ENCODE measurements at places on chromosomes 6 and 20.

GRCh38 chr6:112117554-112117953 lies 30.2 kb downstream of the FAM229B start:
- DNase-seq = no peak

DNA sequence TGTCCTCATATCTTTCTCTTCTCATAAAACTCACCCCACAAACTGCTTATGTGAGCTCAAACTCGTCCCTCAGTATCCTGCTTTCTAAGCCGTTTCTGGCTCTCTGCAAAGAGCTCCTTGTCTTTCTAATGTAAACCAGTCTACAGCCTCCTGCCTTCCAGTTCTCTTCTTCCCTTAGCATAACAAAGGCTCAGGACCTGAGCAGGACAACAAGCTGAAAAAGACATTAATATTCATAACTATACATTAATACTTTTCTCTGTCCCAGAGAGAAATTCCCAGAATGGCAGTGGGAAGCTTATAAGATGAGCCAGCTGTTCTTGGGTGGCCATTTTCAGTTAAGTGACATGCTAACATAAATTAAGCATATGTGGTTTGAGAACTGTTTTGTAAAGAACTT lies 207.0 kb upstream of the TCF21 start:
- no peak for DNase-seq

DNA sequence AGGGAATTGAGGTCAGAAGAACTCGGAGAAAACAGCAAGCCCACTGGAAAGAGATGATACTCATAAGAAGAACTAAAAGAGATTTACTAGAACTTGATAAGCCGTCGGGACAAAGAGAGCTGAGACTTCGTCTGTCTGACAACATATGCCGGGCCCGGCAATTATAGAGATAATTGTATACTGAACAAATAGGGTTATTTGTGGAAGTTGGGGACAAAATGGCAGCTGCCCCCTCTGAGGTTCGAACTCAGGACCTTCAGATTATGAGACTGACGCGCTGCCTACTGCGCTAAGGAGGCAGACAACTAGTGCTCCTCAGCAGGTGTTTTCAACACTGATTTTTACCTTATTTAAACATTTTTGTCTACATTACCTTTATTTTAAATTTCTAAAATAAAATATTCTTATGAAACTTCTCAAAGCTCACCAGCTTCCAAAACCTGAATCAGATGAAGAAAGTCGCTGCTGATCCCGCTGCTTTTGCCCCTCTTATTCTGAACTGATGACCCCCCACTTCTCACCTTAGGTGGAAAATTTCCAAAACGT lies 29.3 kb upstream of the TRIM27 start:
- no peak for DNase-seq

- DNase-seq = no peak
Observed at GRCh38 chr6:31336896-31337496, 20.0 kb downstream of the HLA-B start.

DNA sequence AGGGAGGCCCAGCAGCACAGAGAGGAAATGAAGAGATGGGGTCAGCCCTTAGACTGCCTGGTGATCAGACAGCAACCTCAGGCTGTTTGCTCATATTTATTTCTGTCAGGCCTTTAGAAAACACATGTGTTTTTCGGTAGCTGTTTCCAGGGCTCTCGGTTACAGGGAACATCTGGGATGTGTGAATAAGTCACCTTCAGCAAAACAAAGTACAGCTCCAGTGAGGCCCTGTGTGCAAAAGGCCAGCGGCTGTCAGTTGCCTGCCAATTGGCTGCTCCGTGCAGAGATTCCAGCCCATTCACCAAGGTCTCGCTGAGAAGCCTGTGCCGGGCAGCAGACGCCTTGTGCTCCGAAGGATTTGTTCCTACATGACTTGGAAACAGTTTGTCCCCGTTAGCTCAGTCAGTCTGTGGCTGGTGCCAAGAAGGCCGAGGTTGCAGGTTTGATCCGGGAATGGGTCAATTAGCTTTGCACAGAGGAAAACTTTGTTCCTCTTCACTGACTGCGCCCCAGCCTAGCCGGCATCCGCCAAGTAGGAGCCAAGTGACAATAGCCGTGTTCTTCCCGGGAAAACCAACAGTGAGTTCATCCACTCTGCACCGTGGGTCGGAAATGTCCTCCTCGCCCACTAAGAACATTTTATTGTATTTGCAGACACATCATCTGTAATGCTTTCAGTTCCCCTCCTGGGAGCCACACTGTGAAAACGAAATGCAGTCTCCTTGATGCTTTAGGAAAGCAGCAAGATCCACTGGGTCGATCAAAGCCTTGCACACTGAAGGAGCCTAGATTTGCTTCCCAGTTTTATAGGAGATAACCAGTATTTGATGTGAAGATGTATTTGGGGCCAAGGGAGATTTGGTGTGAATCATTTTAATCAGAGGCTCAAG lies 315.4 kb upstream of the CDYL start:
- no peak for DNase-seq

DNA sequence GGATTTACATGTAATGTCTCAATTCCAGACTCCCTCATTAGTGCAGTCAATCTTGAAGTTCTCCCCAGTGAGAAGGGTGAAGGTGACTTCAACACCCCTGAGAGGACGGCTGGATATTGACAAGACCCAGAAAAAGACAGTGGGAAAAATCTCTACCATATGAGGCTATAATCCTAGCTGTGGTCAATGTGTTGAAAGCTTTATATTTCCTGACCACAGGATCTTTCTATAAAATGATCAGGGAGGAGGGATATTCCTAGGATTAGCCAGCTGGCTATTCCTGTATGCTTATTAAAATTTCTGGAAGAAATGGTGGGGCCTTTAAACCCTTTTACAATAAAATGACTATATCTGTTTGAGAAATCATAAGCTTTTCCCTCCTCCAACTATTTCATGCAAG lies 43.0 kb downstream of the TFAP2B start:
- DNase-seq = no peak

GRCh38 chr20:6533351-6533750 lies 234.1 kb upstream of the BMP2 start:
- DNase-seq = no peak

DNA sequence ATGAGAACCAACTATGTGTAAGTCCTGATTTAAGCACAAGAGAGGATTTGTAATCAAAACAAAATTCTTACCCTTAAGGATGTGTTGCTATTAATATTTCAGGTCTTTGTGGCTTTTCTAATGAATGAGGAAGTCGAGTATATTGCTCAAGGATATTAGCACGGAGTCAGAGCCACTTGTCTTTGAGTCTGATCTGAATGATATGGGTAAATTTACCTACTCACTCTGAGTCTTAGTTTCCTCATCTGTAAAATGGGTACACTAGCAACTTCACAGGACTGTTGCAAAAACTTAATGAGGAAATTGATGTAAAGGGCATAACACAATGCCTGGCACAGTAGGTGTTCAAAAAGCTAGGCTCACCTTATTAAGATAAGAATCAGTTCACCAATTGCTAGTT lies 30.0 kb upstream of the QKI start:
- no peak for DNase-seq

All from cerebellar nuclear complex (tissue), 1 donor.